ENCODE measurements at places on chromosomes 5 and 9.

DNA sequence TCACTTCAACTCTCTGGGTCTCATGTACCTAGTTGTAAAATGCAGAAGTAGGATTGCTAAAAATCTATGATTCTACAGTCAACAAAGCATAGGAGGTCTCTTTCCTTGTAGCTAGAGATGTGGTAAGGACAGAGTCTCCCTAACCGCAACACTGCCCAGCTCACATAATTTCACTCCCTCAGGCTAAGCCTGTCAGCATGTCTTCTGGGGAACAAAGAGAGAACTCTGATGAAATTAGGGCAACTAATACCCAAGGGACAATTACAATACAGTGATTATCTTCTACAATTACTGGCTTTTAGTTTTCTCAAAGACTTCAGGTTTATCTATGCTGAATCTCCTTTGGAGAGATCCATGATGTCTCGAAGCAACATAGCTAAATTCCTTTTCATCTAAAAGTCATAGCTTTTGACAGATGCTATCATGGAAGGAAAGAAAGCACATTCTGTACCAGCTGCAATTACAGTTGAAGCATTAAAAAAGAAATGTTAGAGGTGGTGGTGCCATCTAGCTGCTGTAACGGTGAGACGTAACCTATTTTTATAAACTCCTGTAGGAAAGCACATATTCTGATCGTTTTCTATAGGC is 141.1 kb upstream of the TARS1 start:
- DNase-seq = peak; percentile 50

- DNase-seq = no peak
Measured at GRCh38 chr5:179323026-179323870, 22.0 kb downstream of the ADAMTS2 start.

DNA sequence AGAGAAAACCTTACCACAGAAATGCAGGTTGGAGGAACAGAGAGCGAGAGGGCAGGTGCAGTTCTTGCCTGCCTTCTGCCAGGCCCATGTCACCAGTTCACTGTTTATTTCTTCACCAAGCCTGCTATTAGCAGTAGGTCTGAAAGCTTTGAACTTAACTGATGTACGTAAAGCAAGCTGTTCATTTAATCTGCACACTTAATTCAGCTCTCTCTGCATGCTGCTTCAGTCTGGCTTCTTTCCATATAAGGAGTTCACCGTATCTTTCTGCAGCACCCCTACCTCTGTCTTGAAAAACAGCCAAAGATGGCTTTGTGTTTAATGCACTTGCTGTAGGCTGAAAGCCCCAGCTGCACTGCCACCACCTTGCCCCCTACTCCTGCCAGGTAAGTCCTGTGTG is 205.1 kb downstream of the RAB3C start:
- DNase-seq = peak; percentile 86

- no peak for DNase-seq
Measured at GRCh38 chr9:6072865-6073264, 57.4 kb upstream of the RANBP6 start.

DNA sequence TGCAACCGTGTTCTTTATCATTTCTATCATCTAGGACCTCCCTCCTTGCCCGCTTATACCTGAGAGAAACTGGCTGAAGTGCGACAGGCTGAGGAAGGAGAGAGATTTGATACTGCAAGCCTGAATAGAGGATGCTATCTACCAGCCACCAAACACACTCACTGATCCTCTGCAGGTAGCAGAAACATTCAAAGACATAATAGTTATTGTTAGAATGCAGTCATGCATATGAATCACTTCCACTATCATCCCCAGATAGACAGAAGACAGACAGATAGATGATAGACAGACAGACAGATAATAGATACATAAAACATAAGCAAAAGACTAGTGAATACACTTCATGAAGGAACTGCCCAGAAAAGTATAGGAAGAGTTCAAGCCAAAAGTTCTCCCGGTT is 32.9 kb downstream of the FAM81B start:
- DNase-seq = no peak

DNA sequence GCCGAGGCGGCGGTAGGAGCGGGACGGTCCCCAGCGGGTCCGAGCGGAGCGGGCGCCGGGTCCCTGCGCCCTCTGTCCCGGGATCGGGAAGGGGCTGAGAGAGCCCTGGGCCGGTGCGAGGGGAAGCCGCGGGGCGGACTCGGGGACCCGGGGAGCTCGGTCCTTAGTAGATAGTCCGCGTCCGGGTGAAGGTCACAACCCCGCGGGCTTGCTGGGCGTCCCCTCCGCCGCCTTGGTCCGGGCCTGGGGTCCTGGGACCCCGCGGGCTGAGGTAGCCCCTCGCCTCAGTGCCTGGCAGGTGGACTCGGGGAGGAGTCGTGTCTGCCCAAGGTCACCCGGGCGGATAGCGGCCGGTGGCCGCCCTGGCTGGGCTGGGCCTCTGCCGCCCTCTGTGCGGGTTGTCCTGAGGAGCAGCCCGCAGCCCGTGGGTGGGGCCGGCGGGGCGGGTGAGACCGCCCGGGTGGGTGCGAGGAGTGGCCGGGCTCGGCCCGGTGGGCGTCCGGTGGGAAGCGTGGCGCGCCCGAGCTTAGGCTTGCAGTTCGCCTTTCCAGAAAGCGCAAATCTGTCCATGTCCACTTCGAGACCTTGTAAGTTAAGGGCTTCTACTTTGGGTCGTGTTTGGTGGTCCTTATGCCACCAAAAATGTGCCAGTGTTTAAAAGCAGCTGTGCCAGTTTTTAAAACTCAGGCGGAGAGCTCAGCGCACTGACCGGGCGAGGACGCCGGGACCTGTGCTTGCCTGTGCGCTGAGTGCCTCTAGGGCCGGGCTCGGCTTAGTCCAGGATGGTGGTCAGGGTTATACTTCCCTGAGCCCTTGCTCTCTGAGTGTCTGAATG is 554 bp downstream of the SDHA start:
- DNase-seq = no peak

GRCh38 chr9:91905991-91906469 is 44.0 kb downstream of the ROR2 start:
- no peak for DNase-seq

DNA sequence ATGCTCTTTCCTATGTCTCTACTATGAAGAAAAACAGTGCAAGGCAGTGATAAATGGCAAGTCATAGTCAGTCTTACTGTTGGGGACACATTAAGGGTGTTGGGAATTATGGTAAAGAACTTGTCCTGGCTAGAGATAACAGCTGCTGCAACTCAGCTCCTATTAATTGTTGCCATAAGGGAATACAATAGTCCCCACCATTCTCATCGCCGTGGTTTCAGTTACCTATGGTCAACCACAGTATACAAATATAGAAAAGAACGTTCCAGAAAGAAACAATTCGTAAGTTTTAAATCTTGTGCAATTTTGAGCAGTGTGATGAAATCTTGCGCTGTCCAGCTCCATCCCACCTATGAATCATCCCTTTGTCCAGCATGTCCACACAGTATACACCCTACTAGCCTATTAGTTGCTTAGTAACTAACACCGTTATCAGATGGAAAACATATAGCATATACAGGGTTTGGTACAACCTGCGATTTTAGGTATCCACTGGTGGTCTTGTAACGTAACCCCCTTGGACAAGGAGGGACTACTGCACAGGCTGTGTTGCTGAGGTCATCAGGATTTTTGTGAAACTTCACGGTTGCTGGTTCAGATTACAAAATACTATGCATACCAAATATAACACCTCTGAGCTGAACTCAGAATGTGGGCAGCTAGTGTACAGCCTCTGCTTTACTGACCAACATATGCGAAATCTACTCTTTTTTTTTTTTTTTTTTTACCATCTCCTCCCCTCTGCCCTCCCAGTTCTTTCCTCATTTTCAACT is 53.5 kb downstream of the ZFR start:
- DNase-seq = no peak

GRCh38 chr5:2370626-2371418 is 380.7 kb downstream of the IRX2 start:
- no peak for DNase-seq

DNA sequence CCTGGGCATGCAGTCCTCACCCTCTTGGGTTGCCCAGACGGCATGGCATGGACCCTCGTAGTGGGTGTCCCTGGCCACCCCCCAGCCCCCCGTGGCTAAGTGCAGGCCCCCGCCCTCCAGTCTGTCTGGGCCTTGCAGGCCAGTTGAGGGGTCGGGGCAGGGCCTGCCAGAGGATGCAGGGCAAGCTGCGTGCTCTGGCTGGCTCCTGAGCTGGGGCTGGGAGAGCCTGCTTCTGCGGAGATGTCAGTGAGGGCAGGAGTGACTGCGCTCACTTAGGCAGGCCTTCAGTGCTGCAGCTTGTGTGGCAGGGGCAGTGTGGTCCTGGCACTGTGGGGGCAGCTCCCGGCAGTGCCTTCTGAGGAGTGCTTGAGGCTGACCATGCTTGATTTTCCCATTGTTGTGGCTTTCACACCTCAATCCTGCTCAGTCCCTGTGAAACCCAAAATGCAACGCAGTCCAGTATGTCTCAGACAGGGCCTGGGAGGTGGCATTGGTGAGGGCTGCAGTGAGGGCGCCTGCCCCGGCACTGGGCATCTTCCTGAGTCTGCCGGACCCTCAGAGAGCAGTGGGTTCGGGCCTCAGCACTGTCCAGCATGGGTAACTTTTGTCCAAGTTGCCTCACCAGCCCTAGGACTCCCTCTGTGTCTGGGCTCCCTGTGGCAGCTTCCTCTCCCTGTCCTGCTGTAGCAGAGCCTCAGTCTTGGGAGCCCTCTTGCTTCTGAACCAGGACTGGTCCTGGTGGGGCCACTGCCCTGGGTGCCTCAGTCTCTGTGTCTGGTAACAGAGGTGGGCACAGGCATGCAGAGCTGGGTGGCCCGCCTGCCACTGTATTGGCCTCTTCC is 93.0 kb downstream of the PHF2 start:
- DNase-seq = no peak

- DNase-seq = no peak
Measured at GRCh38 chr5:127587246-127587917, 61.5 kb upstream of the CTXN3 start.

DNA sequence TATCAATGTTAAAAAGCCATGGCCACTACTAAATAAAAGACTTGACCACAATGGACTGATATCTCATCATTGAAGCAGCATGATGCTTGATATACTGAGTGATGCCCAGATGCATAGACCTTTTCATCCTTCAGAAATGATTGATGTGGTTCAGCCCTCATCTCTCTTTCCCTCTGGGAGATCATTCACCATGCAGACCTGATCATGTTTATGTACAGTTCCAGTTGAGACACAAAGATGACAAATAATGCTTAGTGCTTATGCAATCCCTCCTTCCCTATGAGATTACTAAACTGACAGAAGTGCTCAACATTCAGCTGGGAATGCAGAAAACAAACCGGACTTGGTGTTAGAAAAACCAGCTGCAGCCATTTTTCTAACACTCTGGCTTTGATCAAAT is 91.9 kb upstream of the TLR4 start:
- DNase-seq = no peak

Measured in NCI-H2081 treated with DMSO at 0.1 percent for 48 hours (cell line).